Pancreas (tissue), 10 donors: ENCODE measurements at places on chromosomes 12 and 14. TPM values are rescaled to one million over a fixed set of nuclear protein-coding genes. Genes with fewer than 3 reads are reported as not detected.

Gene RPGRIP1
- 0.31 TPM for polyA plus RNA-seq

Gene MYF5
- polyA plus RNA-seq = not detected

Gene DCTN2
- polyA plus RNA-seq = 73.7 TPM

Gene ANKRD33
- polyA plus RNA-seq = not detected

Gene PIANP
- polyA plus RNA-seq = 2.7 TPM
